H4 (cell line): ENCODE measurements at places on chromosomes 3 and 15. TPM values are rescaled to one million over a fixed set of nuclear protein-coding genes. Genes with fewer than 3 reads are reported as not detected.

Gene ZNF860
- total RNA-seq, result 0.04 and 0.43 TPM in 2 replicates

DNA sequence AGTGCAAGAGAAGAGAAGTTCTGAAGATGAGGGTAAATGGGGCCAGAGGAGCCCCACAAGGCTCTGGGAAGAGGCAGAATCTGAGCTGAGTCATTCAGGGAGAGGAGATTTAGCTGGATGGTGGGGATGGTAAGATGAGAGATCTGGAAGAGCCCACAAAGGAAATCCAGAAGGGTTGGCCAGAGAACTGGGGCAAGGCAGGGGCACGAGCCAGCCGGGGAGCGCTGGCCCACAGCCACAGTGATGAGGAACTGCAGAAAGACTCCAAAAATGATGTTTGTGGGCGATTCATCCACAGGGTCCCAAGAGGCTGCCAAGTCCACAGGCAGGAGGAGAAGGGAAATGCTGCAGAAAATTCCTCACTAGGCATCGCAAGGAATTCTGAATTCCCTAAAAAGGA, 75.9 kb upstream of the ATP2B2 start:
- no peak for DNase-seq

GRCh38 chr15:78734451-78735064, 76.7 kb downstream of the ADAMTS7 start:
- no peak for DNase-seq

DNA sequence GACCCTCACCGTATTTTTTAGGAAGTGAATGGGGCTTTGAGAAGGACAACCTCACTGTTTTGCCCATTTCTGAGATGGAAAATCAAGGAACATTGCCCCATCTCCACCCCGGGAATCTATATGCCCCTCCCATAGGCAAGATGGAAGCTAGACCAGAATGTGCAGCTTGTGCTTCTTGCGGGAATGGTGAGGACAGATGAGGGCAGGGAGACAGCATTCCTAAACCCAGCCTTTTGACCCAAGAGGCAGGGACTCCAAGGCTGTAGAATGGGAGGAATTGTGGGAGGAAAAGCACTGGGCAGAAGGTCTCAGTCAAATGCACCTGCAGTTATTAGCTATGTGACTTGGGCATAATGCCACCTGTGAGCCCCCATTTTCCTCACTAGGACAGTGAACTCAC, 66.9 kb downstream of the SMAD3 start:
- no peak for DNase-seq

DNA sequence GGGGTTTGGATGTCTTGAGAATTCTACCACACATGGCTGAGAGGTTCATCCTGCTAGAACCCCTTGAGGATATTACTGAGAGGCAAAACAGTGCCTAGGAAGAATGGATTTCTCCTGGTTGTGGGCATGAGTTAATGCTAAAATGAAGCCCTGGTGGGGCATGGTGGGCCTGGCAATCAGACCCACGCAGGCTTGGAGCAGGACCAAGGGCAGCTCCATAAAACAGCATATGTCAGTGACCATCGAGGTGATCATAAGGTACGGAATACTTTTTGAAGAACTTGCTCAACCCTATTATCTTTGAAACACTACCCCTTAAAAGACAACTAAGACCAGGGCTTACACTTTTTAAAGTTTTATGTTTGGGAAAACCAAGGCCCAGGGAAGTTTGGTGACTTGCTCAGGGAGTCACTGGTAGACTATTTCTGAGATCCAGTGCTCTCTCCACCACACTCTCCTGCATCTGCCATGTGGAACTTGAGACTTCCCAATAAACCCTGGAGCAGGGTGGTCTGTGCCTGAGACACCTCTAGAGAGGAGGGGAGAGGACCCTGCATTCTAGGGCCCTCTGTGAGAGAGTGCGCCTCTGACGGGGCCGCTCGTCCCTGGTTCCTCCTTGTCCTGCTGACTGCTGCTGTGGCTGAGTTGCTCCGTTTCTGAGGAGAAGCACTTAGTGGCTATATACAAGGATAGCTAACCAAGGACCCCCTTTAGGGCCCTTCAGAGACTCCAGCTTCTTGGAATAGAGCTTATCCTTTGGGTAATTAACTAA, 28.0 kb upstream of the TIMP4 start:
- DNase-seq, result no peak

- DNase-seq, result no peak
These were observed 183.6 kb downstream of the SHOX2 start for GRCh38 chr3:157922614-157923013.

GRCh38 chr3:193767353-193768069, 174.5 kb downstream of the OPA1 start:
- DNase-seq, result no peak

DNA sequence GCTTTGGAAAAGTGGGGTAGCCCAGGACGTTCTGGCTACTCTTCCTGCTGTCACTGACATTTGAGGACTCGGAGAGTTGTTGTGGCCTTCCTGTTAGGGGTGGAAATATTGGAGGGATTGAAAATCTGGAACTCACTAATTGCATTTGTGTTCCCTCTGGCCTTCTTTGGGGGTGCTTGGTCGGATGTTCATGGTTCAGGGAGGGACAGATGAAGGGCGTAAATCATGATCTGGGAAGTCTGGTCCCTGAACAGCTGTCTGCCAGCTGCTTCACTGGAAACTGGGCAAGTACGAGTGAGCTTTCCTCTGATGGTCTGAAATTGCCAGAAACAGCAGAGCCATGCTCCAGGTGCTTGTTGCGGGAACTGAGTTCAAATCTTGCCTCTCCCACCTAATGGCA, 327.8 kb upstream of the C2CD4B start:
- DNase-seq, result no peak
